H54 (cell line): ENCODE measurements at places on chromosomes 13 and 19.

DNA sequence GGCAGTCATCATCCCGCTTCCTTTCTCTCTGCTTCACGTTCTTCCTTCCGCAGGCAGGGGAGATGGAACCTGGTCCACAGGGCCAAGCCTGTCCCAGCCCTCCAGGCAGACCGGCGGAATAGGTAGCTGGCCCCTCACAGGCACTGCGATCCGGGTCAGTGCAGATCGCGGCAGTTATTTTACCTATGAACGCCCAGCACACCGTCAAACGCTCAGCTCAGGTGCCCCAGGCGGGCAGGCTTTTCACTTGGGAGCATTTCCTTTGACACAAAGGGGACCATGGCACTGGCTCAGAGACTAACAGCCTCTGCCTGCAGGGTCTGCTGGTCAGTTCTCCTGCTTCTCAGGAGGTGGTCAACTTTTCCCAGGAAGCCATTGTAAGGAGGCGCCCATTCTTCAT, 97.0 kb upstream of the ZNF98 start:
- DNase-seq: no peak

- DNase-seq: no peak
Observed at GRCh38 chr13:111620166-111620565, 299.7 kb downstream of the TEX29 start.

DNA sequence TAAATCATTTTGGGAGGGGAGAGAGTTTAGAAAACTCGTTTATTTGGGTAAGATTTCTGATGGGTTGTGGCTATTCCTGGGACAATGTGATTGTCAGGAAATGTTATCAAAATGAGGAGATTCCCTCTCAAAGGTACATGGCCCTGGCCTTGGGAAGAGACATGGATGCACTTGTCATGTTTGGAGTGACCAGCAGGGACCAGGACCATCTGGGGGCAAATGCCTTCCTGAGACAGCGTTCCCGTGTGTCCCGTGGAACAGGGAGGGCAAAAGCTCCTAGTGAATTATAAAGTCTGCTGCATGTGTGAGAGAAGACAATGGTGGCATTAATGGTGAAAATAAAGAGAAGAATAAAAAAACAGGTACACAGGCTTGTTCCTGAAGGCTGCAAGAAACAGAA, 317.3 kb downstream of the ZNF536 start:
- no peak for DNase-seq

GRCh38 chr13:32086791-32087441, 55.3 kb downstream of the FRY start:
- DNase-seq: no peak

DNA sequence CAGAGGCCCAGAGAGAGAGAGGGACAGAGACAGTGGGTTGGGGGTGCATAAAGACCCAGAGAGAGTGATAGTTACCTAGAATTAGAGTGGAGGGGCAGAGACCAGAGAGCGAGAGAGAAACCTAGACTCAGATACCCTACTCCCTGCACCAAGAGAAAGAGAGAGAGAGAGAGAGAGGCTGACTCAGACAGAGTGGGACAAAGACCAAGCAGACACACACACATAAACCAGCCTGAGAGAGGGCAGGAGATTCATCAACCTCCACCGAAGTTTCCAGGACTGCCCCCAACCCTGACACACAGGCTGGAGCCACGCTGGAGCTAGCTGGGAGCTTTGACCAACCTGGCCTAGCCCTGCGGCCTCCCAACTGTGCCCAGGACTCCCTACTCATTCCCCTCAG, 12.9 kb downstream of the SYT3 start:
- DNase-seq: no peak

DNA sequence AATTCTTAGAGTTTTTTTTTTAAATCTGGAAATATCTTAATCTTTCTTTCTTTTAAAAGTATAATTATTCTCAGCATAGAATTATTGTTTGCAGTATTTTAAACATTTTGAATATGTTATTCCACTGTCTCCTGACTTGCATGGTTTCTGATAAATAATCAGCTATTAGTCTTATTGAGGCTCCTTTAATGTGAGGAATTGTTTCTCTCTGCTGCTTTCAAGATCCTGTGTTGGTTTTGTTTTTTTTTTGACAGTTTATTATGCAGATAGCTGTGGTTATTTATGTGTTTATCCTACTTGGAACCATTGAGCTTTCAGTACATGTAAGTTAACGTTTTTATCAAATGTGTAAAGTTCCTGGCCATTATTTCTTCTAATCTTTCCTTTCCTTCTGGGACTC, 477.9 kb upstream of the HTR2A start:
- DNase-seq: no peak

- DNase-seq: no peak
Observed at GRCh38 chr13:43935878-43936277, 56.2 kb downstream of the LACC1 start.
